ENCODE measurements at places on chromosomes 3 and 15.

- no peak for DNase-seq
Observed at GRCh38 chr3:126952983-126953660, 29.8 kb upstream of the PLXNA1 start.

DNA sequence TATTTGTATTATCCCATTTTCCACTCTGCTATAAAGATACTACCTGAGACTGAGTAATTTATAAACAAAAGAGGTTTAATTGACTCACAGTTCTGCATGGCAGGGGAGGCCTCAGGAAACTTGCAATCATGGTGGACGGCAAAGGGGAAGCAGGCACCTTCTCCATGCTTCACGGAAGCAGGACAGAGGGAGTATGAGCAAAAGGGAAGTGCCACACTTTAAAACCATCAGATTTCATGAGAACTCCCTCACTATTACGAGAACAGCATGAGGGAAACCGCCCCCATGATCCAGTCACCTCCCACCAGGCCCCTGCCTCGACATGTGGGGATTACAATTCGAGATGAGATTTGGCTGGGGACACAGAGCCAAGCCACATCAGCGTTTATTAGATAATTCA, 172.8 kb downstream of the NR2F2 start:
- no peak for DNase-seq

DNA sequence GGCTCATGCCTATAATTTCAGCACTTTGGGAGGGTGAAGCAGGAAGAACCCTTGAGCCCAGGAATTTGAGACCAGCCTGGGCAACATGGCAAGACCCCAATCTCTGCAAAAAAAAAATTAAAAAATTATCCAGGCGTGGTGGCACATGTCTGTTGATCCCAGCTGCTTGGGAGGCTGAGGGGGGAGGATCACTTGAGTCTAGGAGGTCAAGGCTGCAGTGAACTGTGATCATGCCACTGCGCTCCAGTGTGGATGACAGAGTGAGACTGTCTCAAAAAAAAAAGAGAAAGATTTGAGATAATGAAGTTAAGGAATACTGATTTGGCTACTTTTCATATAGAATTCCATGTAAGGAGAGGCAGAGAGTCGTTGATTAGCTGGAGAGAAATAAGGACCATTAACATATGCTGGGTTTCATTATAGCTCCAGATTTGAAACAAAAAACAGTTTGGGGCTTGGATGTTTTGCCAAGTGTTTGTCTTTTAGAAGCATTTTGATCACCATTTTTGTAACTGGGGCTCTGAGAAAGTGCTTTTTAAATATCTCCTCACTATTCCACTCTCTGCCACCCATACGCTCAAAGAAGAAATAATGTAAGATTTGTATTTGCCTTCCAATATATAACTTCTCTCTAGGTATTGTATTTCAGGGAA, 214.2 kb downstream of the FEZF2 start:
- no peak for DNase-seq

GRCh38 chr3:129320825-129321487, 42.3 kb downstream of the HMCES start:
- DNase-seq, result no peak
